ENCODE measurements at places on chromosomes 4 and X.

DNA sequence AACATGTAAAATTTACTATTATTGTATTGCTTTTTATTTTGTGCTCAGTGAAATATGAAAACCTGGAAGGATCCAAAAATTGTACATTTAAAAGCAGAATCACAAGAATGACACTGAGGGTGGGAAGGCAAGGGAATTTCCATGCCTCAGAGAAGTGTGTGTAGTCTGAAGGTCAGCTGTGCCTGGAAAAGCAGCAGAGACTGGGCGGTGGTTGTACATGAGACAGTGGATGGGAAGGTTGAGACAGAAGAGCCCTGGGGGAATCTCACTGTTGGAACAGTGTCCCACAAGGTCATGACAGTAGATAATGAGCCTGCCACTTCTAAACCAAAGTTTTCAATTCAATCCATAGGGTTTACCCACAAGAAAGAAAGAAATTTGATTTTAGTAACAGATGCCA is 17.1 kb upstream of the ANTXR2 start:
- no peak for DNase-seq

- DNase-seq: no peak
Observed at GRCh38 chr4:74362347-74362746, 2.6 kb upstream of the EREG start.

DNA sequence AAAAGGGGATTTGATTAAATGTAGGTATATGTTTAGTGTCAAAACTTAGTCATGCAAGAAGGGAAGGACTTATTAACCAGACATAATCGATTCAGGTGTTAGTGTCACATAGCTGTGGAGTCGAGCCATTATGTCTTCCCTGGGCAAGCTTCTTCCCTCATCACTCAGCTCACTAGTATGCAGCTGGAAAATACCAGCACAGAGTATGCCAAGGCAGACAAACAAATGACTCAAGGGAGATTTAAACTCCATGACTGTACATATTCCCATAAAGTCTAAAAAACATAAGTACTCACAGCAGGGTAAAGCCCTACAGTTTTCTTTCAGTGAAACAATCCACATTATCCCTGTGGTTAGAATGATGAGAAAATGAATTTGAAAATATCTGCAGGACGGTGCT is 304.5 kb downstream of the CBLL2 start:
- DNase-seq: no peak

DNA sequence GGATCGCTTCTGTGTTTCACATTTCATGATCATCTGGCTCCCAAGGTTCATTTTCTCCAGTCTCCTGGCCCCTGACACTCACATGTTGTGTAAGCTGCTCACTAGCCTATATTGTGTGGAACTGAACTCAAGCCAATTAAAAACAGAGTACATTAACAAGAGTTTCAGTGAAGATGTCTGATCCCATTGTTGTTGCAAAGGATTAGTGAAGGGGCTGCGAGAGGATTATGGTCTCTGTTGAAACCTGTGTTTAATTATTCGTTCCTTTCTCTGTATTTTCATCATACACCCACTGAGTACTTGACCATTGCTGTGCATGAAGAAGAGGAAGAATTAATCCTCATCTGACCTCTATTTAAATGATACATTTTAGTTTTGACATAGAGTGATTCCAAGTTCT is 54.7 kb downstream of the AFF2 start:
- no peak for DNase-seq

- no peak for DNase-seq
Observed at GRCh38 chrX:68832516-68833447, 4.0 kb downstream of the EFNB1 start.

- DNase-seq: no peak
Observed at GRCh38 chr4:114192854-114193253, 213.4 kb upstream of the ARSJ start.

DNA sequence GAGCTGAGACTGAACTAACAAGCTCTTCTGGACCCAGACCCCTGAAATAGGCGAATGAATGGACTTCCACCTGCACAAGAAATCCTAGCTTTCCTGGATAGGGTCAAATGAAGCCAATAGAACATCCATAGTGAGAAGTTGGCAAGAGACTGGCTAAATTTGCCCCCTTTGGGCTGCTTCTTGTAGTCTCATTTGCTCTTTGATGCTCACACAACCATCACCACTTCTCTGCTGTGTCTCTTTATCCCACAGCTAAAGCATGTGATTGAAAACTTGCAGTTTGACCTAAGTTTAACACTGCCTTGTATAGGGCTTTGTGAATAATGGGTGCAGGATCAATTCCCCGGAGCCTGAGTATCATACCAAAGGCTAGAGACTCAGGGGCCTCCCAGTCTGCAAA is 38.2 kb downstream of the NLGN3 start:
- DNase-seq: no peak

DNA sequence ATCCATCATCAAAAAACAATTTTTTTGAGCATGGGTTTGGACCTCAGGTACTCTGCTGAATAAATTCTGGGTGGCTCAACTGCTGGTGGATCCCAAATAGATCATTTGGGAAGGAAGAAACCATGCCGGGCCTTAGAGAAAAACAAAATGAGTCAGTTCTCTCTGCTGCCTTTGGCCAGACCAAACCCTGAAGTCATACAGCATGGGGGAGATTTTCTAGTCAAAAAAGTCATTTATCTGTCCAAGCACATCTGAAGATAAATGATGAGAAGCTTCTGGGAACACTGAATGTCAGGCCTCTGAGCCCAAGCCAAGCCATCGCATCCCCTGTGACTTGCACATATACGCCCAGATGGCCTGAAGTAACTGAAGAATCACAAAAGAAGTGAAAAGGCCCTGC is 261.4 kb downstream of the DHX15 start:
- no peak for DNase-seq

GRCh38 chrX:119758731-119759247 is 401 bp downstream of the SOWAHD start:
- no peak for DNase-seq

DNA sequence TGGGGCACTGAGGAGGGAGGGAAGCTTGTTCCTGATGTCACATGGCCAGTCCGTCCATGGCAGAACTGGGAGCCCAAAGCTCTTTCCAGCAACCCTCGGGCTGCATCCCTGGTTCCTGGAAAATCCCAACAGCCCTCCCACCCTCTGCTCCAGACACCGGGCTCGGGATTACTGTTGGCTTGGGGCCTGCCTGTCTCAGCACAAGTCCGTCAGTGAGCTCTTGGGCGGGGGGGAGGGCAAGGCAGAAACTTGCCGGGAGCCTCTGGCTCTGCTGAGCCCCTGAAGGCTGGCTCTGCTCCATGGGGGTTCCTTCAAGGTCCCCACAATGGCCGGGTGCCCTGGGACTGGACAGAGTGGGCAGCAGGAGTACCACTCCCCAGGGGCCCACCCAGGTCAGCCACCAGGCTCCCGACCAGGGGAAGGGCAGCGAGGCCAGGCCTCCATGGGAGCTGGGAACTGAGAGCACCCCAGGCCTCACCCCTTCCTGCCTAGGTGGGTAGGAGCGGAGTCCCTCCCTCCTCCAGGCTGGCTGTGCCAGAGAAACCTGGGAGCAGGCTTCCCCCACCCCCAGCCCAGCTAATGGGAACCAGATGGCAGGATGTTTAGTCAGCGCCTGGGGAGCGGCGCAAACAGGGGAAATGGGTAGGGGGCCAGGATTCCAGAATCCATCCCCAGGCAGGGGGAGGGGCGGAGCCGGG is 6.4 kb upstream of the HAUS7 start:
- DNase-seq: no peak

DNA sequence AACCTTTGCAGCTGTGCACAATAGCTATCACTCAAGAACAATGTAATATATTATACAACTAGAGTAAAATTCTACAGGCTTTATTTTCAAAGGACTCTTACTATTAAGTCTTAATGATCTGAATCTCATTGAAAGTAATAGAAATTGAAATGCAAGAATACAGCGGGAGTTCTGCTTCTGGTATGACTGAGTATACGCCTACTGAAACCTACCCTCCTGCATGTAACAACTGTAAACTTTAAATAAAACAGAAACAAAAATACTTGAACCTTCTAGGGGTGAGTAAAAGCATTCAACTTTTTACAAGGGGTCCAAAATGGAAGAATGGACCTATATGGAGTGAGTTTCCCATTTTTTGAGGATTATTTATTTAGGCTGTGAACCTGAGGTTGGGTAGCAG is 13.5 kb downstream of the DCHS2 start:
- no peak for DNase-seq

DNA sequence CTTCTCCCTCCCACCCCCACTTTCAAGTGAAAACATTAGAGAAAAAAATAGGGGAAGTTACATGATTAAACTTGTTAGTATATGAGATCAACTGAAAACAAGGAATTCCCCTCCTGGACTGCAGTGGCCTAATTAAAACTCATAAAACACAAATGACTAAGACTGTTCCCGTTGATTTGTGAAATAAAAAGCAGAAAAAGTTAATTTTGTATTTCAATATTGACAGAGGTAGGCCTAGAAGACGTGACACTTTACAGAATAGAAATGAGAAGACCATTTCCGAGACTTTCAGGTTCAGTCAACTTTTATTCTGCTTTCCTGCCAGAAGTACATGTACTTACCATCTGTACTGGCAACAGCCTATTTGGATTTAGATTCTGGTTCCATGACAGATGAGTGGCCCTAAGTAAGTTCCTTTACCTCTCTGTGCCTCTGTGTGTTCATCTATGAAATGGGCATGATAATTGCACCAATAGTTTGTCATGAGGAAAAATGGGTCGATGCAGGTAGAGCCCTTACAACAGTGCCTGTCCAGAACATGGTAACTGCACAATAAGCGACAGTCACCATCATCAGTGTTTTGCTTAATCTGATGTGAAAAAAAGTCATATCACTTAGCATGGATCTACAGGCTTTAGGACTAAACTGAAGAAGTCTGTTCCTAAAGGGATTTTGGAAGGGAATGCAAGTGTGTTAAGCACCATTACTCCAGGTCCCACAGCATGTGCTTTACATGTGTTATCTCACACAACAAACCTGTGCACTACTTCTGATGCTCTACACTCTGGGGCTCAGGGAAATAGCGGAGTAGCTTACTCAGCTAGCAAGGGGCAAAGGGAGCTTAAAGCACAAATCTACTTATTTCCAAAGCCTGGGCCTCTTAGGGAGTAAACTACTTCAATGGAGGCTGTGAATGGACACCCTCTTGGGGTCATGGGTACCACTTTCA is 562.3 kb upstream of the DIPK2B start:
- DNase-seq: no peak

- DNase-seq: no peak
Observed at GRCh38 chr4:153466081-153466948, at the start of gene TMEM131L. TSS of gene TMEM131L (plus strand) at chr4:153466360. CDS start at chr4:153466398, 38 bp downstream.

- no peak for DNase-seq
Observed at GRCh38 chr4:129282293-129282692, 186.3 kb downstream of the C4orf33 start.

GRCh38 chrX:109974906-109975655 is 27.8 kb upstream of the TMEM164 start:
- no peak for DNase-seq

GRCh38 chrX:135522878-135523693 is 2.6 kb downstream of the INTS6L start:
- DNase-seq: no peak

DNA sequence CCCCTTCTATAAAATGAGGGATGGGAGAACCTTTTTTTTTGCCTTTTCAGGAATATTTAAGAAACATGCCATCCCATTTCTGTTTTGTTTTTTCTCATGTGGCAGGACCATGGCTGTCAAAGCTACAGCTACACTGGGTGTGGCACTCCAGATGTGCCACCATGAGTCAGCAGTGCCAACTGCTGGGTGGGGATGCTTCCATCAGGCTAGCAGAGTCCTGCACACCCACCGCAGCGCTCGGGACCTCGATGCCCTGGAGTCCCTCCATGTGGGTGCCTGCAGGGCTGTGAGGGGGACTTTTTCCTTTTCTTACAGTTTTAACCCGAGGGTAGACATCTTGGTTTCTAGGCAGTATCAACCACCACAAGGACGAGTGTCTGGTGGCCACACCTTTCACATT is 352.6 kb downstream of the NR3C2 start:
- DNase-seq: no peak

GRCh38 chr4:174418640-174419212 is 103.6 kb downstream of the HPGD start:
- no peak for DNase-seq

GRCh38 chr4:24917076-24917856 is 4.4 kb upstream of the CCDC149 start:
- DNase-seq: no peak

DNA sequence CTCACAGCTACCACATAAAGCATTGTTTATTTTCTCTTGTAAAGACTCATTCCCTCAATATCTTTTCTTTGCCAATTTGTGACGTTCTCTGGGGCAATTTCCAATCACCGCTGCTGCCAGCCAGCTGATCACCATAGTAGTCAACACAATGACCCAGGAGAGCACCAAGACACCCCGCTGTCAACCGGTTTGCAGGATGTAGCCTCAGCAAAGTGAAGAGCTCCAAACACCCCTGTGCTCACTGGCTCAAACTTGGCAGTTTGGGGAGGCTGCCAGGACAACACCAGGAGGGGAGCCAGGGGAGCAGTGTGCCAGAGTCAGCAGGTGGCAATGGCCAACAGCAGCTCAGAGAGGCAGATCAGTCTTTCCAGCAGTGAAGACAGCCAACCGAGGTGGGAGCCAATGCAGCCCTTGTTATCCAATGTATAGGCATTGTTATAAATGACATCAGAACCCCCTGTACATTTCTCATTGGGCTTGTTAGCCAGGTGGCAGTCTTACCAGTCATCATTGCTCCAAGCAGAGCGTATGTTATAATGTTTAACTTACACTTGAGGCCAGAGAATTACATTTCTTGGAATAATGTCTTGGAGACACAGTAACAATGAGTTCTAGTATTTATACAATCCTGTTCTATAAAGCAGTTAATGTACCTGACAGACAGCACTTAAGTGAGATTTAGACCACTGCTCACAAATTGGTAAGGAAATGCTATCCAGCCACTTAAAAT is 274.9 kb upstream of the GK2 start:
- DNase-seq: no peak

GRCh38 chr4:75848891-75849290 is 53.4 kb downstream of the PPEF2 start:
- no peak for DNase-seq

GRCh38 chr4:158786121-158786601 is 17.3 kb downstream of the FNIP2 start:
- no peak for DNase-seq
